HCT116 (cell line): ENCODE measurements at places on chromosomes 3 and 15.

GRCh38 chr15:77630056-77630455, 2.7 kb downstream of the LINGO1 start:
- DNase-seq = no peak

DNA sequence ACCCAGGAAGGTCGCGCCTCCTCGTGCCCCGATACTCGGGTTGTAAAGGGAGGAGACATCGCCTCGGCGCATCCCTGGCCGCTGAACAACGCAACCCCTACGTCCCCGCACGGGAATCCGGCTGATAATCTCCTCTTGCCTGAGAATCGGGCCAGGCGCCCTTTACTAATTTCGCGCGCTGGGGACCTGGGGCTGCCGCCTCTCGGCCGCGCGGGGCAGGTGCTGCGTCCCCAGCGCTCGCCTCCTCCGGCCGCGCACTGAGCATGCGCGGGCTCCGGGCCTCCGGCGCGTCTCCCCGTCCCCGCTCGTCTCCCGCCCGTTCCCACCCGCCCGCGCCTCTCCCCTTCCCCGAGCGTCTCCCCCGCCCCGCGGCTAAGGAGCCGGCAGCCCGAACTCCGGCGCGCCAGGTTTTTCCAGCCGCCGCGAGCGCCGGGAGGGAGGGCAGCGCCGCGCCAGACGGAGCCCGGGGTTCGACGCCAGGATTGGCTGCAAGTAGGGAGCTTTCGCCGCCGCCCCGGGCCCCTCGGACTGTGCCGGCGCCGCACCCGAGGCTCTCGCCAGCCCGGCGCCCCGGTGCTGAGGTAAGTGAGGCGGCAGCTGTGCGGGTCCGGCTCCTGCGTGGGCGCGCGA, at the start of gene CNTN4:
Gene CNTN4, plus strand, starts transcription at position 469 of the 630 bp plus-strand sequence.
- no peak for DNase-seq

- DNase-seq = no peak
Observed at GRCh38 chr3:194382892-194383223, 13.3 kb upstream of the LRRC15 start.

- DNase-seq = peak; percentile 18
Observed at GRCh38 chr15:98904544-98904943, 103.0 kb downstream of the PGPEP1L start.

GRCh38 chr3:135860761-135861160, 104.8 kb upstream of the PPP2R3A start:
- no peak for DNase-seq

GRCh38 chr3:181695661-181696491, 15.8 kb upstream of the SOX2 start:
- DNase-seq = no peak

DNA sequence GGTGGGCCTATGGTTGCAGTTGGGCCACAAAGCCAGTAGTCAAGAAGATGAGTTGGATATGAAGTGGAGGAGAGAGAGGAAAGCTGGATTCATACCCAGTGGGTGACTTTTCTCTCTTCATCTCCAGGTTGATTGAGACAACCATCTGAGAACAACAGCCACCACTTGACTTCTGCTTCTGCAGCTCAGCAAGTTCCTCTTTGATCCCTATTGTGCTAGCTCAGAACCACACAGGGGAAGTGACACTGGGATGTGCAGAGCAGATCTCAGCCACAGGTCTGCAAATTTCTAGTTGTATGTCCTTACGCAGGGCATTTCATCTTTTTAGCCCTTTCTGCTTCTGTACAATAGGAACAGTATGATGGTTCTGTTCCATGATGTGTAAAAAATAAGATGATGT, 459.2 kb upstream of the ARRDC4 start:
- no peak for DNase-seq

DNA sequence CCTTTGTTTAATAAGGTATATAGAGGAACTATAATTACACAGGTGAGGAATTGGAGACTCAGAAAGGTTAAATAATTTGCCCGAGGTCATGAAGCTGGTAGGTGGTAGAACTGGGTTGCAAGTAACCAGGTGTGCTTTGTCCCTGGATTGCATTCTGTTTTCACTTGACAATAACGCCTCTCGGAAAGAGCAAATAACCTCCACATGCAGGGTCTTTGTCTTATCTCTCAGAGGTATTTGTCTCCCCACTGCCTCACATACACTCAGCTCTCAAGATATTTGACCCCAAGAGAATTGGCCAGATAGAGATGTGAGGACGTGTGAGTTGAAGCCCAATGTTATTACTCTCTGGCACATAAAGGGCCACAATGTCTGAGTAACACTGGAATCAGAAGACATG, 320.9 kb upstream of the ONECUT1 start:
- DNase-seq = no peak

DNA sequence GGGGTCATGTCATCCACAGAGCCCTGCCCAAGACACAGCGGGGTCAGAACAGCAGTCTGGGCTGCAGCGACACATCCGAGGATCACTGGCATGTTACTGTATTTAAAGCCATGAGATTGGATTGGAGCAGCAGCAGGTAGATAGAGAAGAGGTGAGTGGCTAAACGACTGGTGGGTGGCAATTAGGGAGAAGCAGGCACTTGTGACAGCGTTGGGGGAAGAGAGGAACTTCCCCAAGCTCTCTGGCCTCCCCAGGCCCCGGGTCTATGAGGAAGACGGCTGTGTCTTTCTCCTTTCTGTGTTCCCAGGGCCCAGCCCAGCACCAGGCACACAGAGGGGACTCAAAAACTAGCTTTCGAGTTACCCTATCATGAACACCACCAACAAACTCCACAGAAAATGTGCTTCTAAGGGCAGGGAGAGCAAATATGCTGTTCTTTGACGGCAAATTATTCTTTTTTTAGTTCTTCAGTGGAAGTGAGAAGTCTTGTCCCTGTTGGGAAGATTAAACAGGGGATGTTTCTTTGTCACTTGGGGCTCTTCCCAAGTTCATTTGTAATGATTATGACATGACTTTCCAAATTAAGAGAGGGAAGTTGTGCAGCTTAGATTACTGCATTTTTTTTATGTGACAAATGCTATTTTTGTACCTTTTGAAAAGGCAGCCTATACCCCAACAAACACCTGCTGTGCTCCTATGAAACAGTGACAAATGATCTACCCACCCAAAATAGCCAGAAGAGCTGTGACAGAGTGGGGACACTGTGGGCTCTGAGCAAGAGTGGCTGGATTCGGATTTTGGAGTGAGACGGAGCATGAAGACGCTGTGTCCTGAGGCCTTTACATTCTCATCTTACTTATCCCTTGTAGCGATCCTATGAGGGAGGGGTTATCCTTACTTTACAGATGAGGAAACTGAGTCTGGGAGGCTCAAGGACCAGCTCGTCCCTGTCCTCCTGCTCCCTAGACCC, 7.2 kb upstream of the SYNM start:
- no peak for DNase-seq
